ENCODE measurements at places on chromosomes 13 and 19.

- no peak for DNase-seq
Measured at GRCh38 chr13:50691681-50692263, 151.7 kb downstream of the DLEU7 start.

GRCh38 chr13:113224486-113224885 lies 15.1 kb downstream of the CUL4A start:
- no peak for DNase-seq

DNA sequence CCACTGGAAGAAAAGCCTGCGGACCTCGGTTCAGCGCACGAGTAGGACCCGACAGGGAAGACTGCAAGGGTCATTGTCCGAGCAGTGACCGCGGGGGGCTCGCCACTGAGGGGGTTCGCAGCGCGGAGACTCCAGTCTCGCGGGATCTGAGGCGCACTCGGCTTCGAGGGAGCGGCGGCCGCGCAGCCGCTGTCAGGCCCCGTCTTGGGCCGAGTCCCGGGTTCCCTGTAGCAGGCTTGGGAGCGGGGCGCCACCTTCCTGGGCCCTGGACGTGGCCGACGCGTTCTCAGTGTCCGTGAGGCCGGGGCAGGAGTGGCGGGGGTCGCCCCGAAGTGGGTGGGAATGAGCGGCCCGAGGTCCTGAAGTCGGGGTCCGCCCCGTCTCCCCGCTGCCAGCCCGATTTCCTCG lies 474 bp upstream of the FAM174C start:
- DNase-seq = no peak

GRCh38 chr13:60869225-60869624 lies 472.2 kb downstream of the TDRD3 start:
- DNase-seq = no peak

DNA sequence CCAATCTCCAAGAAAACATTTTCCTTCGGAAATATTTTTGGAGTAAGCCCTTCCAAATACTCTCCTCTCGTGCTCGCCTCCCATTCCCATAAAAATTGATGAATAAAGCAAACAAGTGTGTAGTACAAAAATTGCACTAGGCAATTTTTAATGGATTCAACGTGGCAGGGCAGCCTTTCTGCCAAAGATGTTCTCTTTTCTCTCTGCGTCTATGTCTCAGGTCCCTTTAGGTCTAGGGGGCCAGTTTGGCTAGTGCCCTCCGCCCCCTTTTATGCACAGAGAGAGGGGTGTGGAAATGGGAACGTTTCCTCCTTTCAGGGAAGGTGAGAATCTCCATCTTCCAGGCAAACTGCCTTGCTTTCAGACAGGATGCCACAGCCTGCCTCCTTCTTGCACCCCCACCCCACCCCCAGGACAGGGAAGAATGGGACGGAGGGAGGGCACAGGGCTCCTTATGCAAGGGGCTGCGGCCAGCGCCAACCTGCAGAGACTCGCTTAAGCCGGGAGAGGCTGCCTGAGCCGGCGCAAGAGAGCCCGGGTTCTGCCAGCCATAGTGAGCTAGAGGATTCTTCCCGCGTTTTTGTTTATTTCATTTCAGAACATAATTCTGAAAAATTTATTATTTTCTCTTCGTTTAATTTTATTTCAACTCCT lies 2.7 kb upstream of the ZIC2 start:
- DNase-seq = no peak

- no peak for DNase-seq
Measured at GRCh38 chr13:94323764-94324758, 155.4 kb downstream of the DCT start.

DNA sequence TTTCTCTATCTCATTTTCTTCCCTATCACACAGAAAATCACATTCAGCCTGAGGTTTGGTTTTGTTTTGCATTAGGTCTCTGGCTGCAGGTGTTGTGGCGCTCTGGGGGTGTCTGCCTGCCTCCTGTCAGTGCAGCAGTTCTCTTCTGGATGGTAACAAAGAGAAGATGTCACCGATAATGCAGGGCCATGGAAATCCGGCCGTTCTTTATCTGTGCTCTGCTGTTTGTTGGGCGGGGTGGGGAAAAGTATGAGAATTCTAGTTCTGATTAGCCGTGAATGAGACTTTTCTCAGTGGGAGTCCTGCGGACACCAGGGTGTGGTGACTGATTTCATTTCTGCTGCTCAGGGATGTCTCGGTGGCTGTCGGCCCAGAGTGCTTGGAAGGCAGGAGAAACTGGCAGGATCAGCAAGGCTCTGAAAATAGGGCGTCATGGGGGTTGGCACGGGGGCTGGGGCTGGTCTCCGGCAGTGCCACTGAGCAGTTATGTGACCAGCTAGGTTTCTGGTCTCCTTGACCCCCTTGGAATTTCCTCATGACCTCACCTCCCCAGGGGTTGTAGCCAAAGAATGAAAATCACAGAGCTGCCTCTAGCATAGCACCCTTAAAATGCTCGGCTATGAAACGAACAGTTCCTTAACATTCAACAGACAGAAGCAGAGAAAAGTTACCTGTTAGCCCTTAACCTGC lies 5.0 kb downstream of the RNF113B start:
- DNase-seq = no peak

DNA sequence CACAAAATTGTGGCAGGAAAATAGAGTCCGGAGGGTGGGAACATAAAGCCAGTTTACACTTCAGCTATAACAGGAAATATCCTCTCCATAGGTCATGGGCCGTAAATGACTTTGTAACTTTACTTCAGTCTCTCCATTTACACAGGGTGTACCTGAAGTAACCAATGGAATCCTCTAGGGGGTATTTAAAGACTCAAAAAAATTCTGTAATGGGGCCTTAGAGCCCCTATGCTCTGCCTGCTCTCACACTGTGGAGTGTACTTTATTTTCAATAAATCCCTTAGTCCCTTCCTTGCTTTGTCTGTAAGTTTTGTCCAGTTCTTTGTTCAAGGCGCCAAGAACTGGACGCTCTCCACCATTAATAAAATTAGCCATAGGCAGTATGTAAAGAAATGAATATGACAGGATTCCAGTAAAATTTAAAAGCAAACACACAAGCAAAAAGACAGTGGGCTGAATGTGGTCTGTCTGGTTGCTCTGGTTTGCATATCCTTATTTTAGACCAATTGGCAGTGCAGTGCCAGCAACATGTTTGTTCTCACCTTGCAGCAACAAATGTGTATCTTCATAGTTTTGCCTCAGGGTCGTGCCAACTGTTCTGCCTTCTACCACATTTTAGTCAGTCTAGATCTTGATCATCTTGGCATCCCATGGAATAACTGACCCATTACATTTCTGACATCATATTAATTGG lies 801.5 kb upstream of the SPRY2 start:
- DNase-seq = no peak

GRCh38 chr13:41177616-41178015 lies 16.8 kb downstream of the KBTBD7 start:
- no peak for DNase-seq

Data from NCI-H187 (cell line).